ENCODE measurements at places on chromosomes 6 and 20.

DNA sequence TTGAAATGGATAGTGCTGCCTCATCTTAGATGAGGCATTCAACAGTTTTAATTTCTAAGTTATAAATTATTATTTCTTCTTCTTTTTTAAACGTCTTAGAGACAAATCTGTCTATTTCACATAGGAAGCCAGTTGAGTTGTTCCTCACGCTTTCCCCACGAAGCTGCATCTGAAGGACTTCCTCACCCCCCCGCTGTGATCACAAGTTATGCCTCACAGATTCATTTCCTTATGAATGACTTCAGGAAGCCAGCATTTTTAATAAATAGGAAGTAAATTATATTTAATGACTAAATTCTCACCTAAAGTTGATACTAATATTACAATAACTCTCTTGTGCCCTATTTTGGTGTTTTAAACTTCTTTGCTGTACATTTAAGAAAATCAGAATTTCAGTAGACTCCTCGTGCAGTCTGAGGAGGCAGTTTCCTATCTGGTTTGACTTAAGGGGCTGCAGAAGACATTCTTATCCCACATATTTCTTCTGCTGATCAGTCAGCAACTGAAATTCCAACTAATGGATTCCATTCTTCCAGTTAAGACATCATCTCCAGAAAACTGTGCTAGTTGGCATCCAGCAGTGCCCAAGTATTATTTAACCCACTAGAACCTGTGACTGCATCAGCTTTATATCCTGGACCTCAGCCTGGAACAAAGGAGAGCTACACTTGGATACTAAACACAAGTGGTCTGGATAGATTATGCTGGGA, 182.7 kb upstream of the CCN2 start:
- DNase-seq, result no peak

- no peak for DNase-seq
Measured at GRCh38 chr6:55968926-55969325, 93.5 kb upstream of the BMP5 start.

GRCh38 chr6:28543651-28544610, 18.2 kb downstream of the GPX5 start:
- DNase-seq, result no peak

DNA sequence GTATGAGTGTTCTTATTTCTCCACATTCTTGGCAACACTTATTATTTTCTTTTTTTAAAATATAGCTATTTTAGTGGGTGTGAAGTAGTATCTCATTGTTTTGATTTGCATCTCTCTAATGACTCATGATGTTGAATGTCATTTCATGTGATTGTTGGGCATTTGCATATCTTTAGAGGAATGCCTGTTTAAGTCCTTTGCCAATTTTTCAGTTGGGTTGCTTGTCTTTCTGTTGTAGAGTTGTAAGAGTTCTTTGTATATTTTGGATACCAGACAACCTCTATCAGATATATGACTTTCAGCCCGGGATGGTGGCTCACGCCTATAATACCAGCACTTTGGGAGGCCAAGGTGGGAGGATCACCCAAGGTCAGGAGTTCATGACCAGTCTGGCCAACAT, 5.1 kb upstream of the POPDC3 start:
- DNase-seq, result no peak

GRCh38 chr20:22927537-22927936, 107.6 kb upstream of the SSTR4 start:
- no peak for DNase-seq

- no peak for DNase-seq
Measured at GRCh38 chr20:33412484-33412838, 11.1 kb upstream of the CDK5RAP1 start.

GRCh38 chr20:50429412-50429811, 80.8 kb upstream of the PTPN1 start:
- DNase-seq, result no peak

- DNase-seq, result no peak
Measured at GRCh38 chr20:32252189-32252588, 25.3 kb upstream of the KIF3B start.

DNA sequence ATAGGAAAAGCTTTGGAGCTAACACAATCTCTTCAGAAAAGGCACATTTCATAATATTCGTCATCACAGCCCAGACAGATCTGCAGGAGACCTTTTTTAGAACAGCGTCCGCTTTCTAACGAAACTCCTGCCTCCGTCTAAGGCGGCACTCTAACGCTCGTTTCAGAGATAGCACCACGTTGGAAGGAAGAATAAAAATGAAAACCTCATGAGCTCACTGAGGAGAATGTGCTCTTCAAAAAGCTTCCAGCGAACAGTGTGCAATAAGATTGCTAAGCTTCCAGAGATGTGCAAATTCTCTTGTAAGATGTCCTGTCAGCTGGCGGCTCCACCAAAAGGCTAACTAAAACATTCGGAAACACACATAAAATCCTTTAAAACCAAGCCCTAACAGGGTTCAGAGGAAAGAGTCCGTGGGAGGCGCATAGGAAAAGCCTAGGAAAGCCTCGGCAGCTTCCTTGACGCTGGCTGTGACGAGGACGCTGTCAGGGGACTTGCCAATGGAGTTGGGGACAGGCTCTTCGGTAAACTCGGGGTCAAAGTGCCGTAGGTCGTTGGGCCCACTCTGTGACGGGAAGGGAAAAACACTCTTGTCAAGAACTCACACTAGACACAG, 117.6 kb upstream of the SLC2A12 start:
- DNase-seq, result no peak

- DNase-seq, result no peak
Measured at GRCh38 chr6:126812010-126812409, 306.5 kb upstream of the RSPO3 start.

Data from RKO (cell line).